ENCODE measurements at places on chromosomes 11 and 22.

- no peak for DNase-seq
Measured at GRCh38 chr11:103358251-103358650, 249.0 kb downstream of the DYNC2H1 start.

DNA sequence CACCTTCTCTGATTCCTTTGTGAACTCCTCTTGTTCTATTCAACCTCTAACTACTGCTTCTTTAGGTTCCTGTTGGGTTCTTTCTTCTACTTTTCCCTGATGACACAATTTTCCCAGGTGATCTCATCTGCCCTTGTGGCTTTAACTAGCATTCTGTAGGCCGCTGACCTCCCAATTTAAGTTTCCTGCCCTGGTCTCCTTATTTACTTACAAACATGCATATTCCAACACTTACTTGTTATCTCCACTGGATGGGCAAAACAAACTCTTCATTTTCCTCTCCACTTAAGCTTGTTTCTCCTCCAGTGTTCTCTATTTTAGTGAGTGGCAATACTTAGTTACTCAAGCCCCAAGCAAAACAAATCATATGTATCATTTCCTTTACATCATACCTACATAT, 734.5 kb downstream of the METTL15 start:
- no peak for DNase-seq

DNA sequence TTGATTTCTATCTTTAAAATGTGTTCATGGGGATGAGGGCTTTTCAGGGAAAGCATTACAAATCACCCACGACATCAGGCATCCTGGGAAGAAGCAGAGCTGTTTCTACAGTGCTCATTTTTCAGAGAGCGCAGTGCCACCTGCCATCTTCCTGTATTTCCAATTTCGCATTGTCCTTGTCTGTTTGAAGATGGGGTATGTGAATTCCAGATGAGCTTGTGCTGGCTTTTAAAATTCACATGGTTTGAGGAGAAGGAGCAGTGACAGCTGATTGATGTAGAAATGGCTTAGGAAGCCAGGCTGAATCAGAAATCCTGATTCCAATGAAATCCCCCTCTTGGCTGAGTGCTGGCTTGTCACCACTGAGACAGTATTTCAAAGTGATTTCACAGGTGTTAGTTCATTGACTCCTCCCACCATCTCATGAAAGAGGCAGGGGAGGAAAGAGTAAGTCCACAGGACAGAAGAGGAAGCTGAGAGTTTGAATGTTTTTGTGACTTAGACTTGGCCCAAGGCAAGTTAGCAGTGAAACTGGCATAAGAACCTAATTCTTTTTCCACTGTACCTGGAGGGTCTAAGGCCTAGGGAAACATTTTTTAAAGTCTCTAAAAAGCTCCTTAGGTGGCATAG, 344.6 kb upstream of the C11orf87 start:
- DNase-seq: no peak

- no peak for DNase-seq
Measured at GRCh38 chr11:130937051-130937450, 20.8 kb upstream of the SNX19 start.

All from activated CD4-positive, alpha-beta T cell treated with anti-CD3 and anti-CD28 coated beads, Interleukin-2, amount 50 U/mL, for 1 hour (primary cell).